ENCODE measurements at places on chromosomes 7 and 10.

- no peak for DNase-seq
Observed at GRCh38 chr10:75223507-75223906, 12.2 kb downstream of the COMTD1 start.

DNA sequence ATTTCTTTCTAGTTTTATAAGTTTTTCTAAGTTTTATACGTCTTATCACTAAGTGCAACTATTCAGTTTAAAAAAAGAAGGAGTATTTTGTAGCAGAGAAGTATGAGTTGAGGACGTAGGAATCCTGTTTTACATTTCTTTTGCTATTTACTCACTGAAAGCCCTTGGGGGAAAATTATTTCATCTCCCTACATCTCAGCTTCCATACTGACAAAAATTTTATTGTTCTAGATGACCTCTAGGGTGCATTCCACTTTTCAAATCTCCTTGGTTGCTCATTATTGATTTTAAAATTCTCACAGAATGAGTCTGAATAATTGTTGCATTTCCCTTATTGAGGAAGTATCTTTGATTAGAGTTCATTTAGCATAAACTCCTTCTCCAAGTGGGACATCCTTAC, 14.9 kb upstream of the PDK4 start:
- no peak for DNase-seq

- peak; percentile 46 for DNase-seq
Observed at GRCh38 chr7:37732253-37732652, 48.7 kb downstream of the GPR141 start.

- DNase-seq = no peak
Observed at GRCh38 chr7:128323459-128324367, 20.0 kb downstream of the RBM28 start.

- DNase-seq = no peak
Observed at GRCh38 chr10:63832686-63833085, 311.5 kb downstream of the REEP3 start.

- DNase-seq = no peak
Observed at GRCh38 chr7:79636849-79637248, 183.4 kb upstream of the MAGI2 start.

- no peak for DNase-seq
Observed at GRCh38 chr10:24708081-24708480, 15.6 kb downstream of the ARHGAP21 start.

DNA sequence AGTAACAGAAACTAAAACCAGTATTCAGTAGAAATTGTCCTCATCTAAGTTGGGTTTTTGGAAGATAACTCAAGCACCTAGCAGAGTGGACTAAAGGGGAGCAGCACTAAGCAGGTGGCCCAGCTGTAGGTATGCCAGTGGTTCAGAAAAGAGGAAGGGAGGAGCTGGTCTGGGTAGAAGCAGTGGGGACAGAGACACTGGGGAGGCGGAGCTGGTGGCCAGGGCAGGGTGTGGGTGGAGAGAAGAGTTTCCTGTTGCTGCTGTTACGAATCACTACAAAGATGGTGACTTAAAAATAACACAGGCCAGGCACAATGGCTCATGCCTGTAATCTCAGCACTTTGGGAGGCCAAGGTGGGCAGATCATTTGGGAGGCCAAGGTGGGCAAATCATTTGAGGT, 136.2 kb downstream of the WDR11 start:
- DNase-seq = no peak

GRCh38 chr7:39073432-39073831, 95.7 kb downstream of the POU6F2 start:
- no peak for DNase-seq

- DNase-seq = no peak
Observed at GRCh38 chr10:14688606-14689005, 86.1 kb downstream of the FAM107B start.

DNA sequence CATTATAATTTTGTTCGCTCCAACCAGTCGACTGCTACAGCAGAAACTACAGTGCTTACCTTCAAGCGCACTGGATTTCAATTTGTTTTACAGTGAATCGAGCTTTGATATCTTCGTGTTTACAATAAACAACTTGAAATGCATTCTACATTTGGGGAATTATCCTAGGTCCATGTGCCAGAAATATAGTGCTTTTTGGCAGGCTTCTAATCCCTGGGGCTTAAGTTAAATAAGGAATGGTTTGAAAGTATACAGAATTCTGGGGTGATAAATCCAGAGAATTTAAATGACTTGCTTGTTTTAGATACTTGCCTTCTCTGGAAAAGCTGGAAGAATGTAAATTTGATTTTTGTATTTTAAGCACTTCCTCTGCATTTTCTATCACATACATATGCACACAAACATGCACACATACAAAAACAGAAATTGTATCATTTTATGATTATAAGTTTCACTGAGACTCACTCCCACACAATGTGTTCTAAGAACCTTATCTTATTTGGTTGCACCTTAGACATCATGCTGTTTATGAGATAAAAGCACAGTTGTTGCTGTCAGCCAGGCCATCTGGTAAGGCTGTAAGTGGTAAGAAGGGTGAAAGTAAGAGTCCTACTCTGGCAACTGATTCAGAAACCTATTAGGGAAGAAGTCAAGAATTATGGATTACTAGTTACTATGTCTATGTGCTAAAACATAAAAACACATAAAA, 347.2 kb upstream of the KCND2 start:
- DNase-seq = no peak

GRCh38 chr10:116112232-116113231, 160.5 kb downstream of the GFRA1 start:
- DNase-seq = no peak

DNA sequence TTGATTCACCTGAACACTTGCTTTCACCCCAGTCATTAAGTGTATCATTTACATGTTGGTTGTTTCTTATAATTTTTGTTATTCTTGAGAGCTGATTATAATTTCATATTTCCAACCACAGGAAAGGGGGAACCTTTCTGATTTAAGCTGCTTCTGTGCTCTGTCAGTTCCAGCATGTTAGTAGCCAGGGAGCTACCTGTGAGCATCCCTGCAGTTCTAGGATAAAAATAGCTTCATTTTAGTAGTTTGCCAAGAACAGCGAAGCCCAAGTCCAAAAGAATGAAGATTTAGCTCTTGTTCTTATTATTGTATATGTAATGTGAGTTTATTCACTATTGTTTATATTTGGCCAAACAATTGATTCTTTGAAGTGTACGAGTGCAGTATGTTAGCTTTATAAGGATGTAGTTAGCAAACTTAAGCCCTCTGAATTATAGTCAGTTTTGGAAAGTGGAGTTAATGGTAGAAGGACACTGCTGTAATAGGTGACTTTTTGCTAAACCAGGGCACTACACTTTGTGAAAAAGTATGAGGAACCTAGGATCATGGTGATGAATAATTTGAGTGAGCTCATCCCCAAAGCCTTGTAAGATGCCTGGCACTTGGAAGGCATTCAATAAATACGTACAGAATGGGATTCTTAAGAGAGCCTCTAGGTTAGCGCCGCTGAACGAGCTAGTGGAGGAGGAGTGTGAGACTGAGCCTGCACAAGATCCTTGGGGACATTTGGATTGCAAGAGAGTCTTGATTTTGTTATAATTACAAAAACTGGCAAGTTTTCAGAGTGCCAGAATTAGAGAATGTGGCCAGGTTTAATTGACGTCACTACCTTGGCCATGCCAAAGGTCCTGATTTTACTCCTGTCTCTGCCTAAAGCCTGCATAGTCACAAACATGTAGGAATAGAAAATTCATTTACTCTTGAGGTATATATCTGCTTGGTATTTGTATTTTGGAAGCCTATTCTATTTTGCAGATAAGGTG, 29.8 kb downstream of the DNAH11 start:
- no peak for DNase-seq
